ENCODE measurements at places on chromosomes 2 and 18.

DNA sequence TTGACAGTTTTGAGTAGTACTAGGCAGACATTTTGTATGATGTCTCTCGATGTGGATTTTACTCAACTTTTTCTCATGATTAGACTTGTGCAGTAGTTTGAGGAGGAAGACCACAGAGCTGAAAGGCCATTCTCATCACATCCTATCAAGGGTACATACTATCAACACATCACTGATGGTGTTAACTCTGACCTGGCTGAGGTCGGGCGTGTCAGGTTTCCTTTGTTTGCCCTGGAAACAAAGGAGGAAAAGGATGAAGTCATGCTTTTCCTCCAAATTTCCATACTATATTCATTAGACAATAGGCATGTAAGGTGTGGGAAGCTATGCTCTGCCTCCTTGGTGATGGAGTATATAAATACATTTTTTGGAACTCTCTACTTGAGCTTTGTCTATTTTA lies 211.1 kb downstream of the DSEL start:
- no peak for DNase-seq

DNA sequence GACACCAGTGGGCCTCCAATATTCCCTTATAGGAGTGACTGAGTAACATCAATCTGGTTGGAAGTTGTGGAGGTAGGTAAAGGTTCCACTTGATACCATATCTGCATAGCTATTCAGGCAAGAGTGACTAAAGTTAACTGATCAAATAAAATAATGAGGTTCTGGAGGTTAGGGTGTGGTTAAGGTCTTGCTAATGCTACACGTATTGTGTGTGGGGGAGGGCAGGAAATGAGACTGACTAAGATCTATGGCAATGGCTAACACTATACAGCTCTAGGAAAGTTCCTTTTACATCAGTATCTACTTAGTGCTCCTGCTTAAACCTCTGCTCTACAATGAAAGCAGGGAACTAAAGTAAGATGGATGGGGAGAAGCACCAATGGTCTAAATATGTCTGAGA lies 149.1 kb upstream of the MGAT5 start:
- peak; percentile 28 for DNase-seq

GRCh38 chr2:186518945-186519344 lies 32.9 kb downstream of the ZC3H15 start:
- no peak for DNase-seq

DNA sequence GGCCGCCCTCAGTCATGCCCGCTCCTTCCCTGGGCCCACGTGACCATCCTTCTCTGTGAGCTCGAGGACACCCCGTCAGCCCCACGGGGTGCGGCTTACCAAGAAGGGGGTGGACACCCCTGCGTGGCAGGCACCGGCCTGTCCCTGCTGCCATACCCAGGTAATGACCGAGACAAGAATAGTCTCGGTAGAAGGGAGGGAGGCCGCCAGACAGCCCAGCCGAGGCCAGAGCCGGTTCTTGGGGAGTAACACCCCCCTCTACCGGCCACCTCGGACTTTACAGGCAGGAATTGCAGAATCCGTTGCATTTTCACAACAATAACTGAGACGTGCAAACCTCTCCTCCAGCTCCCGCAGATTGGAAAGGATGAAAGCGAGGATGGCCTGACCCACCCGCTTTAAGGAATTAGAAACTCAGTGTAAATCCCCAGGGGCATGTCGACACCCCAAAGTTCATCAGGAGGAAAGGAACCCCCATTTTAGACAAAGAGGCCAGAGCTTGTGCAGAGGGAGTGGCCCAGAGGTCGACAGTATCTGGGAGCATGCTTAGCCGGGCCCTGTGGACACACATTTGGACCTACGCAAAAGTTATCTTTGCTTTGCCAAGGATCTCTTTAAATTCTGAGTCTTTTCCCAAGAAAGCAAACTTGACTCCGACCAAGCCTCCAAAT lies 60.1 kb upstream of the GLI2 start:
- peak; percentile 74 for DNase-seq

- no peak for DNase-seq
Observed at GRCh38 chr2:16664809-16665747, 556 bp downstream of the CYRIA start.

DNA sequence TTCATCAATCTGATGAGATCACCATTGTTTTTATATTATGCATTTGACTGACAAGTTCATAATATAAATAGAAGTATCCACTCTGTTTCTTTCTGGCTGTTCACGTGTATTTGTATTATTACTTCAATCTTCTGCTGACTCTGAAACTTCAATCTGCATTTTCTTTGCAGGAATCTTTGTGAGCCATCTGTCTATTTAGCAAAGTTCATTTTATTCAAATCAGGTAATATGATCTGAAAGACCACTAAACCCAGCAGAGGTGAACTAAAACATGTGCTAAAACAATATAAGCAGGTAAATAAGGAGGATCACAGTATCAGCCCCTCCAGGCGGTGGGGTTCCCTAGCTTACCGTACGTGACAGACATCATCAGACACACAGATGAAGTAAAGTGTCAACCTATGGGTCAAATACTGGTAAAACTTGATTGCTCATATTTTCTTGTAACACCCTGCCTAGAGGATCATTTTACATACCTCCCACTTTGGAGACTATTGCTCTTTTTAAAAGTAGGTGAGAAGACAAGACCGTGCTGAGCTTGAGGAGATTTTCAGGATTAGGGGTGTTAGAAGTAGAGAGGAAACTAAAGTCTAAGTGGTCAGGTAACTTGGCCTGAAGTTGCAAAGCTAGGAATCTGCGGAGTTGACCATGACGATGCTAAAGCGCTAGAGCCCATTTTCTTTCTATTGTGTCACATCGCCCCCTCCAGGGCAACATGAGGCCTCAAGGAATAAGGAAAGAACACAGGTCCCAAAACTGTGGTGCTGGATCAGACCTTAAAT lies 9.0 kb downstream of the DTNB start:
- DNase-seq: peak; percentile 40

DNA sequence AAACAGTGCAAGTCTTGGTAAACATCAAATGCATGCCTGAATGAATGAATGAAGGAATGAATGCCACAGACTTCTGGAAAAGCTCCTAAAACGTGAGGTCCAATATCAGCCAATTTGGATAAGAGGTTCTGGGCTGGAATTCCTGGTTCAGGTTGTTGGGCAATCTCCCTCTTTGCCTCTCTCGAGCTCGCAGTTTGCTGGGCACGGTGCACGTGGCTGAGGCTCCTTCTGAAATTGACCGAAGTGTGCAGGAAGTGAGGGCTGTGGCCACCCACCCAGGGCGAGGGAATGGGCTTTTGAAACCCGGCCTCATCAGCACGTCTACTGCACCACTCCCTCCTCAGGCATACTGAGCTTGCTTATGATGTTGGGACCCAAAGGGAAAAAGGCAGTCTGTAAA lies 288.8 kb upstream of the HS6ST1 start:
- no peak for DNase-seq

DNA sequence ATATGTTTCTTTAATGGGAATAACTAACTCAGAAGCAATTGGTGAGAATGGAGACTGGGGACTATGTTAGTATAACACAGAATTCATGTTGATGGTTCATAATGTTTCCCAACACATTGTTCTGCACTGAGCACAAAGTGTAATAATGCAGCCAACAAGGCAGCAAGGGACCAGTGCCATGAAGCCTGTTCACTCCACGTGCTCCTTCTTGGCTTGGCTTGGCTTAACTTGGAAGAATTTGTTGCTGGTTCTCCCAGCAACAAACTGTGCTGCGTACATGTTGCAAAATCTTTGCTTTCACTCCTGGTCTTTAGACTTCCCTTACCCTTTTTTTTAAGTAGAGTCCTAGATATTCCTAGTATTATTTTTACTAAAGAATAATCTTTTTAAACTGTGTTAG lies 129.7 kb downstream of the MAP3K20 start:
- no peak for DNase-seq

GRCh38 chr2:74008761-74009395 lies 24.2 kb downstream of the TET3 start:
- DNase-seq: no peak

GRCh38 chr18:73739098-73739497 lies 408.5 kb downstream of the FBXO15 start:
- peak; percentile 20 for DNase-seq

GRCh38 chr2:26493566-26493965 lies 15.6 kb upstream of the OTOF start:
- no peak for DNase-seq

- DNase-seq: peak; percentile 72
Observed at GRCh38 chr2:150485114-150485870, 2.2 kb downstream of the RND3 start.

GRCh38 chr18:77074431-77074830 lies 58.2 kb downstream of the MBP start:
- DNase-seq: no peak

DNA sequence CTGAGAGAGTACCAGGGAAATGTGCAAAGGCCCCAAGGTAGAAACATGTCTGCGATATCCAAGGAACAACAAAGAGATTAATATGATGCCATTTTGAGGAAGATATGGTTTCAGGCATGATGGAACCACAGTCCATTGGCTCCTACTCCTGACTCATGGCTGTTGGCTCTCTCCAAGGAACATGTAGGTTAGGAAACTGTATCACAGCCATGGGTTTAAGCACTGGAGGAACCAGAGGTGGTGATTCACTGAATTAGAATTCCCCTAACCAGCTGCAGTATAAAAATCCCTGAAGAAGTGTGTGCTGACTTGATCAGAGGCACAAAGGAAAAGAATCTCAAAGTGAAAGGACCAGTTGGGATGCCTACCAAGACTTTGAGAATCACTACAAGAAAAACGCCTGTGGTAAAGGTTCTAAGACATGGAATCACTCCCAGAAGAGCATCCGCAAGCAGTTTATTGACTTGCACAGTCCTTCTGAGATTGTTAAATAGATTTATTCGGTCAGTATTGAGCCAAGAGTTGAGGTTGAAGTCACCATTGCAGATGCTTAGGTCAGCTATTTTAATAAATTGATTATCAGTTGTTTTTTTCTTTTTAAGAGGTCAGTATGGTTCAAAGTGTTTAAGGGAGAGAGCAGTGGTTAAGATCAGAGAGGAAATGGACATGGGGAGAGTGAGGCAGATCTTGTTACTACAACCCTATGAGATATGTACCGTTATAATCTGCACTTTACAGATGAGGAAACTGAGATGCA lies 110.7 kb upstream of the OTX1 start:
- peak; percentile 86 for DNase-seq

- no peak for DNase-seq
Observed at GRCh38 chr18:77811503-77811902, 561.9 kb downstream of the GALR1 start.

GRCh38 chr2:7943446-7943845 lies 738.4 kb upstream of the ID2 start:
- DNase-seq: no peak

- DNase-seq: peak; percentile 77
Observed at GRCh38 chr2:180385601-180386201, 378.6 kb upstream of the CWC22 start.

DNA sequence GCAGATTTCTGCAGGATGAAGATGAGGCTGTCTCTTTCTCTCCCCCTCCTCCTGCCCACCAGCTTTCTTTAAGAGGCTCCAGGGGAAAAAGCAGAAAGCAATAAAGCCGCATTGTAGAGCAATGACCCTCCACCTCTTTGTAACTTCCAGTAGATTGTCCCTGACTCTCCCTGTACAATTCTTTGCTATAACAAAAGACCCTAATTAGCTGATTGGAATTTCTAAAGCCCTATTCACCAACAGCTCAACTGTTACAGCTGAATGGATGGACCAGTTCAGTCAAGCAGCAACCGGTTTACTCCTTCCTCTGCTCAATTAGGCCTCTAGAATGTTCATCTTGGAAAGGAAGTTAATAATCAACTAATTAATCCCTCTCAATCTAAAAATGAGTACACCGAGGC lies 301.0 kb downstream of the STK39 start:
- no peak for DNase-seq
